ENCODE measurements at places on chromosomes 11 and 22.
A peak's percentile ranks its signal among the peaks of the same experiment; 100 is the strongest.

DNA sequence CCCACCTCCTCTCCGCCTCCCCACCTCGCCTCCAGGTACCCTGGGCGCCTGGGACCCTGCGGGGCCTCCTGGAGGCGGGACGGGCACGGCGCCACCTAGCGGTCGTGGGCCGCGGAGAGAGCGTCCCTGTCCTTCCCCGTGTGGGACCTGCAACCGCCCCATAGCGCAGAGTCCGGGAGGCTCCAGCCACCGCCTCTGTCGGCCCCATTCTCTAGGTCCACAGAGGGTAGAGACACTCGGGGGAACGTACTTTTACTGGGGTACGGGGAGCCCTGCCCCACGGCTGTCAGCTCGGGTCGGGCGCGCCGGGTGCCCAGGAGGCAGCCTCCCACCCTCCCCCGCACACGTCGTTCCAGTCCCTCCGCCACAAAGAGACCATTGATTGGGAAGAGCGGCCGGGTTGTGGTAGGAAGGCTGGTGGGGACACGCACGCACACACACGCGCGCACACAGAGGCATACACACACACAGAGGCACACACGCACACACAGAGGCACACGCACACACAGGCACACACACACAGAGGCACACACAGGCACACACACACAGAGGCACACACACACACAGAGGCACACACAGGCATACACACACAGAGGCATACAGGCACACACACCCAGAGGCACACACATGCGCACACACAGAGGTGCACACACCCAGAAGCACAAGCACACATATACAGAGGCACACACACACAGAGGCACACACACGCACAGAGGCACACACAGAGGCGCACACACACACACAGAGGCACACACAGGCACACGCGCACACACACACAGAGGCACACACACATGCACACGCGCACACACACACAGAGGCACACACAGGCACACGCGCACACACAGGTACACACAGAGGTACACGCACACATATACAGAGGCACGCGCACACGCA, 12.6 kb upstream of the NECTIN1 start:
- DNase-seq, result no peak

GRCh38 chr22:28351476-28351875, 328.2 kb downstream of the TTC28 start:
- no peak for DNase-seq

GRCh38 chr22:47199261-47199978, 437.0 kb downstream of the TBC1D22A start:
- DNase-seq, result no peak

DNA sequence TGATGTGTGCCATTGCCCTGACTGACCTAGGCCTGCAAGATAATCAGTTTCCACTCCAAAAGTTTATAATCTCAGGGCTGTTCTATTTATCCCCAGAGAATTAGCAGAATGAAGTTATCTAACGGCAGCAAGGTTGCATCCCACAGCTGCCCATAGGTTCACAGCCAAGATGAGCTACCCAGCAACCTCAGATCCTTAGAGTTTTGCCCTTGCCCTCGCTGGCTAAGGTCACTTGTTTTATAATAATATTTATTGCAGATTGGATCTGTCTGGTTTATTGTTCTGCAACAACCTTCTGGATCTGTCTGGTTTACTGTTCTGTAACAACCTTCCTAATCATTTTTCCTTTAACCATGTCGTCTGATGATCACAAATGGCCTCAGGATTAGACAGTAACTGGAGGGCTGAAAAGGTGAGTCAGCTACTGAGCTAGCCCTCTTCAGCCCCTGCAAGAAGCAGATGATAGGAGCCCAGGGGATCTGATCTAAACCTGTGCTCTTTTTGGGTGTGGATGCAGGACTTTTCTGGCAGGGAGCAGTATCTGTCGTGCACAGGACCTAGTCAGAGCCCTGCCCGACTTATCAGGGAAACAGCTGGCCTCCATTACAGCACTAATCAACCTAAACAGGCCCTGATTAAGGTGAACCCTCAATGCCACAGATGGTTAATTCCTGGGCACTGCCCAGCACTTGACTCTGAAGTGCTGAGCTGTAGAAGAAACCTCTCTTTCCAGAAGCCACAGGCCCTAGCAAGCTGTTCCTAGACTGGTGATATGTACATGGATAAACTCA, 642.9 kb upstream of the KIRREL3 start:
- DNase-seq, result no peak

GRCh38 chr22:38727530-38728451, 22.0 kb downstream of the GTPBP1 start:
- DNase-seq, result no peak

GRCh38 chr22:38137876-38138687, 27.6 kb upstream of the BAIAP2L2 start:
- no peak for DNase-seq

- no peak for DNase-seq
Observed at GRCh38 chr11:16240687-16241086, 115.7 kb downstream of the SOX6 start.

DNA sequence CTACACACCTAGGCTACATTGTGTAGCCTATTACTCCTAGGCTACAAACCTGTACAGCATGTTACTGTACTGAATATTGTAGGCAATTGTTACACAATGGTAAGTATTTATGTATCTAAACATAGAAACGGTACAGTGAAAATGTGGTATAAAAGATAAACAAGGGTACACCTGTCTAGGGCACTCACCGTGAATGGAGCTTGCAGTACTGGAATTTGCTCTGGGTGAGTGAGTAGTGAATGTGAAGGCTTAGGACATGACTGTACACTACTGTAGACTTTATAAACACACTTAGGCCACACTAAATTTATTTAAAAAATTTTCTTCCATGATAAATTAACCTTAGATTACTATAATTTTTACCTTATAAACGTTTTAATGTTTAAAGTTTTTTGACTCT, 171.7 kb upstream of the NCAM1 start:
- DNase-seq, result no peak

- DNase-seq, result peak; percentile 20
Observed at GRCh38 chr11:33829430-33830141, 55.3 kb upstream of the FBXO3 start.
